ENCODE measurements at places on chromosomes 4 and X.
A peak's percentile ranks its signal among the peaks of the same experiment; 100 is the strongest.

DNA sequence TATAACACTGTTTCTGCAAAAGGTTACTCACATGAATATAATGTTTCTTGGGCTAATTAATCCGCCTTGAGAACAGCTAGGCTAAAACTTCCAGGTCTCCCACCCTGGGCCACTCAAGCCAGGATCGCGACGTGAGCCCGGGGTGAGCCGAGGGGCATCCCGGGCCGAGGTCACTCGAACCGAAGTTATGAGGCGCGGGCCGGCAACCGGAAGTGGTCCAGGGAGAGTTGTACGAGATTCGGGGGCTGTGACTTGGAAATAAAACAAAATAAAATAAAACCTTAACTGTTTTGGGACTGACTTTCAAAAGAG lies 317 bp downstream of the CMC4 start:
- DNase-seq, result no peak

DNA sequence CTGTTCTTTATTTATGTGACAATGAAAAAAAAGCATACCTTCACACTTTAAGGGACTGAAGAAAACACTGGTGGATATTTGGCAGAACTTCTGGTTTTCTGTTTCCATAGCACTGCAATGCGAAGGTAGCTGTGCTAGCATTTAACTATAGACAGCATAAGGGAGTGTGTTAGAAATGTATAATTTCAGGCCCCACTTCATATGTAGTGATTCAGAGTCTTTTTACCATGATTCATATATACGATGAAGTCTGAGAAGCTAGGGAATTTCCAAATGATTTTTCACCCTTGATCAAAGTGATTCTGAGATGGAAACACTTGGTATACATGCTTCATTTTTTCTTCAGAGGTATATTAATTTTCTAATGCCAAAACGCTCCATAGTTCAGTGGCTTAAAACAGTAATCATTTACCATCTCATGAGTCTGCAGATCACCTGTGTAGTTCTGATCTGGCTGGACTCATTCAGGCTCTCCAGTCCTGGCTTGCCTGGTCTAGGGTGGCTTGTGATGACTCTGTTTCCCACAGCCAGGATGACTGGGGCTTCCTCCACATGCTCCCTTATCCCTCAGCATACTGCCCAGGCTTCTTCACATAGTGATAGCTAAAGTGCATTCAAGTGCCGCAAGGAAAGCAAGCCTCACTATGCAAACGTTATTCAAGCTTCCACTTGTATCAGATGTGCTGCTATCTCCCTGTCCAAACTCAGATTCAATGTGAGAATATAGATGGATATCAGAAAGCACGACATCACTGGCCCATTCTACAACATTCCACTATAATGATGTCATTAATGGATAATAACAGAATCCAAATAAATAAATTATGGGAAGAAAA lies 790.1 kb downstream of the TECRL start:
- DNase-seq, result no peak

DNA sequence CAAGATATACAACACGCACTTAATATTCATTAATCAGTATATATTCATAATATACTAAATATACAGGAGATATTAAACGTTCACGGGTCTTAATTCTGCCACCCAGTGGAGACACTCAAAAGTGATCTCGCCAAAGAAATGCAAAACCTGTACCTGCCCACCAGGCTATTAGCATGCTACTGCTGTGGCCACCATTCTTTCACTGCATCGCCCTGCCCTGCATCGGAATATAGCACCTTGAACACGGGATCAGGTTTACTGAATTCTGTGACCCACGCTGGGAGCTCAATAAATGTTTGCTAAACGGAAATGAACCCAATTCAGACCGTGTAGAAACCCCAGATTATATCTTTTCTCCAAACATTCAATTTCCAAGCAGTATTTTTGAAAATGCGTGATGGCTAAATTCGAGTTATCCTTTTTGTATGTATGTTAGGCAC lies 840 bp upstream of the CLCN3 start:
- DNase-seq, result peak; percentile 75

GRCh38 chr4:26372525-26373172 lies 51.8 kb downstream of the RBPJ start:
- peak; percentile 90 for DNase-seq

- DNase-seq, result no peak
Measured at GRCh38 chr4:17323554-17324385, 188.1 kb downstream of the QDPR start.

GRCh38 chrX:111244235-111244750 lies 26.0 kb downstream of the CAPN6 start:
- no peak for DNase-seq

DNA sequence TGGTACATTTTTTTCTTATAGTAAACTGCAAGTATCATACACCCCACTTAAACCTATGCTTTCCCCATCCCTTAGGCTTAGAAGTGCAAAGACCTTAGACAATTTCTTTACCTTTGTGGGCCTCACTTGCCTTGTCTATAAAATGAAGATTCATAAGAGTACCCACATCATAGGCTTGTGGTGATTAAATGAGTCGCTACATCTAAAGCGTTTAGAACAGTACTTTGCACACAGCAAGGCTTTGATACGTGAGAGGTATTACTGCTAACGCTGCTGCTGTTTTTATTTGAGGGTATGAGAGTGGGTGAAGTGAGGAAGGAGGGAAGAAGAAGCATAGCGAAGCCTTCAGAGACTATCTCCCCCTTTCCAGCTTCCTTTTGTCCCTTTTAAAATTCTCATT lies 87.8 kb upstream of the RPS6KA3 start:
- peak; percentile 28 for DNase-seq

GRCh38 chr4:40409835-40410234 lies 74.7 kb downstream of the CHRNA9 start:
- no peak for DNase-seq

DNA sequence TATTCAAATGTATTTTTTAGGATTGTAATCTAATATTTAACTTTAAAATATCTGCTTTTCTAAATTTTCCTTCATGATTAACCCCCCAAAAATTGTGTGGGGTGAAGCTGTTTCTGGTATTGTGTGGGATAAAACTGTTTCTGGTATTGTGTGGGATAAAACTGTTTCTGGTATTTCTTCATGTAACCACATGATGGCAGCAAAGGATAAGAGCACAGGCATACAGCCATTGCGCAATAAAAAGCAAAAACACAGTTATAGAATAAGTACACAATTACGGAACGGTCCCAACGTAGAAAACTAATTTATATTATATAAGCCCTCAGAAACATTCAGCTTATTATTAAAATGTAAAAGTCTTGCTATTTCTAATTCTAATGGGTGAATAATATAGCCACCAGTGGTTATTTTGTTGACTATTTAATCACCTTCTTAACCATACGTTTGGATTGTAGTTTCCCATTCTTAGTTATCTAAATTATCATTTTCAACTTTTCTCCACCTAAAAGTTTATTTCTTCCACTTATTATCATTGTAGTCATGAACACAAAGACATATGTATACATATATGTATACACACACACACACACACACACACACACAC lies 333.9 kb upstream of the FSTL5 start:
- DNase-seq, result no peak

DNA sequence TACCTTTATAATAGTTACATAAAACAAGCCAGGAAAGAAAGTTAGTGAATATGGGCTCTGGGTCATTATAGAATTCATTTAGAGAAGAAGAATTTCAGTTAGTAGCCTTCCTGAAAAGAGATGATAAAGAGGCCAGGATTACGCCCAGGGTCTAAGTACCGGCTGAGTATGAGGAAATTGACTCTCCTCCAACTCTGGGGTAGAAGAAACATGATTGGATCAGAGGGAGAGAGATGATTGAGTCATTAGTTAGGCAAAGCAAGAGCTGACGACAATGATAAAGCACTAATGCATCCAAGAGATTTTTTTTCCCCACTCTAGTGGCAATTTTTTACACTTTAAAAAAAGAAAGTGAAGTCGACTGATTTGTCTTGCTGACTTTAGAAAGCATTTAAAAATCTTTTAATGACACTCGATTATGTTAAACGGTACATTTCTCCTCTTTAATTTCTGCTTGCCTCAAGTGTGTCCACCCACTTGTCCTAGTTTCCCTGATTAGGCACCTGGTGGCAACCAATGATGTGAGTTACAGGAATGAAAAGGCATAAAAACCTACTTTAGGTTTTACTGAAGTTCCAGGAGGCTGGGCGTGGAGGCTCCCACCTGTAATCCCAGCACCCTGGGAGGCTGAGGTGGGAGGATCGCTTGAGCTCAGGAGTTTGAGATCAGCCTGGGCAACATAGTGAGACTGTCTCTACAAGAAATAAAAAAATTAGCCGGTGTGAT lies 37.3 kb upstream of the IGFBP7 start:
- no peak for DNase-seq

- DNase-seq, result no peak
Measured at GRCh38 chr4:138103597-138104283, 138.4 kb downstream of the SLC7A11 start.

DNA sequence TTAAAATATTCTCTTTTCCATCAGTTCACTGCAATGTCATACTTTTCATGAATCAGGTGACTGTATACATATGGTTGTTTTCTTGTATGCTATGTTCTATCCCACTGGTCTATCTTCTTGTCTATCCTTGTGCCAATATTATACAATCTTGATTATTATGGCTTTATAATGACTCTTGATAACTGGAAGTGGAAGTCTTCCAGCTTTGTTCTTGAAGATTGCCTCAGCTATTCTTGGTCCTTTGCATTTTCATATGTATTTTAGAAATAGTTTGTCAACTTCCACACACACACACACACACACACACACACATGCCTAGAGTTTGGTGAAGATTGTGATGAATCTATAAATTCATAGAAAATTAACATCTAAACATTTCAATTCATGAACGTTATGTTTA lies 67.9 kb downstream of the SHROOM3 start:
- DNase-seq, result no peak

DNA sequence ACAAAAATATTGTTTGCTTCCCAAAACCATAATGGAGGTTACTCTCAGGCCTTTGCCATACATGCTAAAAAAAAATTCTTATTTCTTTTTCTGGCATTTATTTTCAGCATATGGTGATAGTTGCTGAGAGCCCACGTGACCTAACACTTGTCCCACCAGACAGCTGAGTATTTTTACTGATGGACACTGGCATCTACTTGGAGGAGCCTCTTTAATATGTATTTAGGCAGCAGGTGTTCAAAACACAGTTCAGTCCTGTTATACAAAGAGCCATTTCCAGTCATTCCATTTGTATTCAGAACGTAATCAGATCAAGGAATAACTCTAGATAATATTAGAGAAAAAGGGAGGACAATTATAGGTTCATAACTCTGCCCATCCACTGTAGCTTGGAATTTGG lies 95.5 kb downstream of the CXCL13 start:
- DNase-seq, result no peak

GRCh38 chrX:76920607-76921006 lies 493.1 kb downstream of the MAGEE1 start:
- DNase-seq, result no peak

- DNase-seq, result no peak
Measured at GRCh38 chr4:181200076-181200475, 1043.1 kb upstream of the TENM3 start.

DNA sequence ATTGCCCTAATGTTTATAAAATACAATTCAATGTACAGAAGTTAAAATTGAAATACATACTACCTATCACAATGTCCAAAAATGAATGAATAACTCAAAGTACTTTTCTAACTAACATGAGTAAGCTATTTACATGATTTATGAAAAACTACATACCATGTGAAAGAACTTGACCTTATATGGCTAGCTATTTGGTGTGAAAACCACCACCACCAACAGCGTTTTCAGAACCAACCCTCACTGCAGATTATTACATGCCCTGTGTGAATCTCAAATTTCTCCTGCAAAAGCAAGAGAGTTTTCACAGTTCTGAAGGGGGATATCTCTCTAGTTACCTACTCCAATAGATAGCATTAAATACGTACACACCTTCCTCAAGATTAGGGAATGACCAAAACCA lies 198.5 kb downstream of the SPATA18 start:
- no peak for DNase-seq

DNA sequence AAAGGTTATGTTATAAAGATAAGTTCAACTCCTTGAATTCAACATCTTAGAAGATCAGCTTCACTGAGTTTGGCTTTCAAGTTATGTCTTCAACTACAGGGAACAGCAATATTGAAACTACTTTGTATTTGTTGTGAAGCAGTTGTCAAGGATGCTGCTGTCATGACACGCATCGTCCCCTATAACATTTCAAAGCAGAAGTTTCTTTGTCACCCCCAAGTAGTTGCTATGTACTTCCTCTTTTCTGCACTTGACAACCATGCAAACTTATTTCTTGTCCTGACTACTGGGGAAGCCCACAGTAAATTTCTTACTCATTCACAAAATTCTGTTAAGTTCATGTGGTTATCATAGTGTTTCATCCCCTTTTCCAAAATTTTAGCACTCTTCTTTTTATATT lies 14.3 kb downstream of the ANTXR2 start:
- DNase-seq, result peak; percentile 83

GRCh38 chr4:157075811-157076577 lies at the start of gene GLRB:
TSS of gene GLRB (plus strand) at chr4:157076150. CDS start at chr4:157078025, 1,875 bp downstream.
- no peak for DNase-seq

- no peak for DNase-seq
Measured at GRCh38 chr4:186137196-186137794, 32.8 kb downstream of the FAM149A start.

GRCh38 chr4:103719105-103719829 lies 518 bp downstream of the TACR3 start:
- DNase-seq, result no peak

- no peak for DNase-seq
Measured at GRCh38 chr4:88791274-88791673, 93.6 kb upstream of the NAP1L5 start.

GRCh38 chrX:12139934-12140611 lies 1.8 kb downstream of the FRMPD4 start:
- no peak for DNase-seq

DNA sequence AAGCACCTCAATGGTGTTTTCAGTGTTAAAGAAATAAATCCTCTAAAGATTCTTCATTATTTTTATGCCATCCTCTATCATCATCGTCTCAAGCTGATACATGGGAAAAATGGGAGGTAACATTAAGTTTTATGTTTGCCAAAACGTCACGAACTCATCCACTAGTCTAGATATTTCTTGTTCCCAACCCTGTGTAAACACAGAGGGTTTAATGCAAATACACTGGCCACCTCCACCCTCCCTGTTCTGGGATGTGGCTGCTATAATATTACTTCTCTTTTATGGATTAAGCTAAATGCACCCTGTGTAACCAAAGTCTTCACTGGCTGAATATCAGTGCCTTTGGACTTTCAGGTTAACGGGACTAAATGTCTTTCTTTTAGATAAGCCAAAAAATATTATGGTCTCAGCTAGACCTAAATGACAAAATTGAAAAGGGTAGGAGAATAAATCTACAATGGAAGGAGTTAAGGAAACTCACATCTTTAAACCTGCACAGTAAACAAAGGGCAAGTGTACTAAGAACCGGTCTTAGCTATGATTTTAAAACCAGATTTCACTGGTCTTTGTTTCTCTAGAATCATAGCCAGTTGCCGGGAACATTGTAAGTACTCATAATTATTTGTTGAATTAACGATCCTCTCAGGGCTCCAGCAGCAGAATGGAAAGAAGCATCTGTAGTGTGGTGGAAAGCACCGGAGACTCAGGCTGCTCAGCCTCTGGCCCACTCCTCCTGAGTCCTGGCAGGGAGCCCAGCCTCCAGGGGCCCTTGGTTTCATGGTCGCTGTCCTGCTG lies 103.5 kb upstream of the NOCT start:
- no peak for DNase-seq
